ENCODE measurements at places on chromosomes 7 and 10. TPM values are rescaled to one million over a fixed set of nuclear protein-coding genes. Genes with fewer than 3 reads are reported as not detected.

GRCh38 chr10:99756159-99756558, 24.1 kb downstream of the CUTC start:
- DNase-seq = no peak

DNA sequence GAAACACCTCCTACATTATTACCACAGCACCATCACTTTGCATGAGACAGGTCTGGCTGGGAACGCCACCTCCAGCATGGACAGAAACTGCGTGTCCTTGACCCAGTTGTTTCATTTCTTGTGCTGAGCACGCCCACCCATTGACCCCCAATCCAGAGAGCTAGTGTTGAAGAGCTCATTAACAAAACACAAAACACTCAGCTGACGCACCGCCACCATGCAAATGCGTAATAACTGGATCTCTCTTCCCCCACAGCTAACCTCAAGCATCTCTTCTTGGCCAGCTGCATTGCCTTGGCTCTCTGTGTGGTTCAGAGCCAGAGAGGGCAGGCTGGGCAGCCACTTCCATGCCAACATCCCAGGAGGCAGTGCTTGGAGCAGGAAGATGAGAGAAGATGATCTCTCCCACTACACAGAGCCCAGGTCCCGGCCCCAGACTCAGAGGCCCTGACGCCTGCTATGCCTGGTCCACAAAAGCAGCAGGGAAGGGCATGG, 173.5 kb downstream of the PLXNA4 start:
- no peak for DNase-seq

DNA sequence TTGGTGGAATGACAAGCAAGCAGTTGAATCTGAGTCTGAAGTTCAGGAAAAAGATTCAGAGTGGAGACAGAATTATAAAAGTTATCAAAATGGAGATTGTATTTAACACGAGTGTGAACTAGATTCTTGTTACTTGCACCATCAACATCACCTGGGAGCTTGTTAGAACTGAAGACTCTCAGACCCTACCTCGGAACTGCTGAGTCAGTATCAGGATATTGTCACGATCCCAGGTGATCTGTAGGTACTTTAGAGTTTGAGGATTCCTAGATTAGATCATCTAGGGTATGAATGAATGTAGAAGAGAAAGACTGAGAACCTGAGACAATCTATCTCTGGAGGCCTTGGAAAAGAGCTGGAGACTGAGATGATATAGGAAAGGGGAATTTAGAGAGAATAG, 194.1 kb downstream of the CTTNBP2 start:
- no peak for DNase-seq

CAV2 gene
- 89.0 TPM for total RNA-seq

- DNase-seq = no peak
Measured at GRCh38 chr7:417973-418601, 101.6 kb downstream of the PDGFA start.

ACTL6B gene
- total RNA-seq = not detected

DNA sequence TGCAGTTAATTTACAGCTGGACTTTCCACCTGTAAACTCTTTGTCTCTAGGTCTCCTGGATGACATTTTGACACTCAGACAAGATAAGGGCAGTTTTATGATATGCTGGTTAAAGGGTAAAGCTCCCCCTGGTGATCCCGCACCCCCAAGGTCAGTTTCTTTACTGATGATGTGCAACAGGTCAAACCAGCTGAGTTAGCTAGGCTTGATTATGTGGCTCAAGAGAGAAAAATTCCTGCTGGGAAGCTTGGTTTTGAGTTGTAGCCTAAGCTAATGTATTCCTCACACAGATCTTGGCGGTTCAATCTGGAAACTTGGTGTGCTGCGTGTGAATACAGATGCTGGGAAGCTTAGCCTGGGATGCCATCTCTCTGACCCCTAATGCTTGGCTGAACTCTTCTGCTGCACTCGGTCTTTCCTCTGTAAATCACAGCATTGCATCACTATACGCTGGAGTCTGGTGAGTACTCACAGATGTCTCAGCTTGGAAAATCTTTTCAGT, 11.4 kb upstream of the AKR1D1 start:
- DNase-seq = peak; percentile 16

DNA sequence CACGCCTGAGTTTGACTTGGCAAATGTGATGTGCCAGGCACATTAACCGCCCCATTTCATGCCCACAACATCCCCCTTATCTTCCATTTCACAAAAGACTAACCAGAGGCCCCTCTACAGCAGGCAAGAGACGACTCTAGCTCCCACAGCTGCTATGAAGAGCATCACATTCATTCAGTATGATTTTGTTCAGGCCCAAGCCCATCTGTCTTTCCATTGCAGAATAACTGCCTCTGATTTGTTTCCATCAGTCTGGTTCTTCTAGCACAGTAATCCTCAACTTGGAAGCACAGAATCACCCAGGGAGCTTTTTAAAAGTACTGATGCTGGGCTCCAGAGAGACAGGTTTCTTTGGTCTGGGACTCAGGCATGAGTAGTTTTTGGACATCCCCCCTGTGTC, 169.7 kb downstream of the NEURL1 start:
- no peak for DNase-seq

- DNase-seq = no peak
Measured at GRCh38 chr7:83550100-83550499, 98.8 kb downstream of the SEMA3E start.

DNA sequence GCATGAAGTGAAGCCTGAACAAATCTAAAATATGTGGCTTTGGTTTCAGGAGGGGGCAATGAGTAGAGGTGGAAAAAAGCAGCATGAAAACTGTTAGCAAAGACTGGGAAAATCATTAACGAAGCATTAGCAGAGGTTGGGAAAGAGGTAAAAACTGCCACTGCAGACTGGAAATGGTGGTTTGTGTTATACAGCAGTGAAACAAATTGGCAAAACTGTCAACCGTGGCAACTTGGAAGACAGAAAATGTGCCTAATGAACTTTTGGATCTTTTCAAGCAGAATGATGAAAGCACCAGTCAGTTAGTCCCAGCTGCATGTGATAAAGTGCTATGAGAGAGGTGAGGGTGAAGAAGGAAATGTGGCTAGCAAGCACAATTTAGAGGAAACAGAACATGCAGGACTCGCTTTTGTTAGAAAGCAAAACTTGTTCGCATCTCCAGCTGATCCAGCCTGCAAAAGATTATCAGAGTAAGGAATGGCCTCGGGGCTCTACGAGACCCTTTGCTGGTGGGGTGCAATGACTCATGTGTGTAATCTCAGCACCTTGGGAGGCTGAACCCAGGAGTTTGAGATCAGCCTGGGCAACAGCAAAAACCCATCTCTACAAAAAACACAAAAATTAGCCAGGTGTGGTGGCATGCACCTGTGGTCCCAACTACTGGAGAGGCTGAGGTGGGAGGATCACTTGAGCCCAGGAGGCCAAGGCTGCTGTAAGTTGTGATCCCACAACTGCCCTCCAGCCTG, 45.7 kb downstream of the SKIDA1 start:
- DNase-seq = no peak

GRCh38 chr7:103793614-103794013, 195.8 kb downstream of the RELN start:
- no peak for DNase-seq

DNA sequence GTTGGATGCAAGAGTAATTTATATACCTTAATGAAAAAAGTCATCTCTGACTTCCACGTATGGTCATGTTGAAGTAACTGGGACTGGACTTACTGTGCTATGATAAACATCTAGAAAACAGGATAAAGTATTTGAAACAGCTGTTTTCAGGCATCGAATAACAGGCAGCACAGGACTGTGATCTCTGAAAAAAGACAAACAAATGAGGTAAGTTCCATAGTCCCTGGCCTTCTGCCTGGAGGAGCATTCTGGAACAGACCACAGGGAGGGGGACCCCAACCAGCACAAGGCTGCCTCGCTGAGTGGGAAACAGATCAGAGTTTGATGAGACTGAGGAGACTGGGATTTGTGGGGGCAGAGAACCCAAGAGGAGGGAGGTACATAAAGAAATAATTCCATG, 89.1 kb upstream of the HABP2 start:
- DNase-seq = peak; percentile 17

GRCh38 chr10:5096108-5096507, 1.9 kb downstream of the AKR1C3 start:
- no peak for DNase-seq

DNA sequence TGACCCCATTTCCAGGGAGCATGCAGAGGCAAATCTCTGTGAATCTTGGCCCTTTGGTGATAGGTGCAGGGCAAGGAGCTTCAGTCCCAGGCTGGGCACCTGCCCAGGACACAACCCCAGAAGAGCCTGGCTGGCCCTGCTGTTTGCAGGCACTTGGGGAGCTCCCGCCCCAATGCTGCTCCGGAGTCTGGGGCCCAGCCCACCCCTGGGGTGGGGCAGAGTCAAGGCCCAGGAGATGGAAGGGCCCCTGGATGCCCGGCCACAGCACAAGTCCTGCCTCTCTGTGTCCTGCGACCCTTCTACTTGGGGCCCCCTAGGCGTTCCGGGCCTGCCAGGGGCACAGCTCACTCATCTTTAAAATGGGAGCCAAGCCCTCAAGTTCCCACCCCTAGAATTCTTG, 24.7 kb downstream of the PDGFA start:
- no peak for DNase-seq

DNA sequence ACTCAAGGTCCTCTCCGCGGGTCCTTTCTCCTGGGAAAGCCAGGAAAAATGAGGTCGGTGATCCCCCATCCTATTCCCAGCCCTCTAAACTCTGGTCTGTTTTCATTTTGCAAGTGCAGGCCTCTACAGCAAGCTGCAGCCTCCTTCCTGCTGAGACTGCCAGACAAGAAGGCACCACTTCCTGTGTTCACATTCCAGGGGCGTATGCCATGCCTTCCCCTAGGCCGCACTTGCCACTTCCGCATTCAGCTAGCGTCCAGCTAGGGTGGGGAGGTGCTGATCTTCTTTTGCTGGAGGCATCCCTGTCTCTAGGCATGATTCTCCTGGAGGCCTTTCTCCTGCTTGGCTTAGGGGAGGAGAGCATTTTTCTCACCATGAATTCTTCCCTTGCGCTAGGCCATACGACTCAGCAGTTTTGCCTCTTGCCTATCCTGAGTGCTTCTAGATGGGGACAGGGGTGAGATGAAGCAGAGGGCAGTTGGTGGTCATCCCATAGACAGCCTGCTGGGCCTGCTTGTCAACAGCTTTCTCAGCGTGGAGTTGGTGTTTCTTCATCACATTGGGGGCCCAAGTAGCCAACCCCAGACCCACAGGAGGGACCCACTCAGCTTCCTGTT, 328.9 kb downstream of the RPS24 start:
- DNase-seq = no peak

DNA sequence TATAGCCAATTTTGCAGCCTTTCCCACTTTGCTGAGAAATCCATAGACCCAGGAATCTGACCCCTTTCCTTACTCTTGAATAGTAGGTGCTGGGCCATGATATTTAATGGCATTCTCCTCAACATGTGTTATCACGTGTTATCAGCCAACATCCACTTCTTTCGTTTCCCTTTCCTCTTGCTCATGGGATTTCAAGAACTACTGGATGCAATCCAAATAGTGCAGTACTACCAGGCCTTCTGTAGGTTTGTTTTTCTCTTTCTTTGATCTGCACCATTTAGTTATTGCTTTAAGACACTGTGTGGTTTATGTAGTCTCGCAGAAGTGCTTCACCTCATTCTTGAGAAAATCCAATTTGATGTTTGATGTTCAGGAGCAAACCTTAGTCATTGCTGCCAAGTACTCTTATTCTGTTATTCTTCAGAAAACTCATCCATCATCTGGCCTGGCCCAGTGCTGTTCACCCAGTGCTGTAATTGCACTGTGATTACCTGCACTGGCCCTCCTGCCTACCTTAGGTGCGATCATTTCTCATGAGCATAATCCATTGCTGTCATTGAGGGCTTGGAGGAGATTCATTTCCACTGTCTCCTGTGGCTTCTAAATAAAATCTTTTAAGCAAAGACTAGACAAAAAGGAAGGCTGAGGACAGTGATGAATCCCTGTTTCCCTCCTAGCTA, 315.3 kb downstream of the BMPER start:
- DNase-seq = no peak

ECHDC3 gene
- 2.4 TPM for total RNA-seq

DNA sequence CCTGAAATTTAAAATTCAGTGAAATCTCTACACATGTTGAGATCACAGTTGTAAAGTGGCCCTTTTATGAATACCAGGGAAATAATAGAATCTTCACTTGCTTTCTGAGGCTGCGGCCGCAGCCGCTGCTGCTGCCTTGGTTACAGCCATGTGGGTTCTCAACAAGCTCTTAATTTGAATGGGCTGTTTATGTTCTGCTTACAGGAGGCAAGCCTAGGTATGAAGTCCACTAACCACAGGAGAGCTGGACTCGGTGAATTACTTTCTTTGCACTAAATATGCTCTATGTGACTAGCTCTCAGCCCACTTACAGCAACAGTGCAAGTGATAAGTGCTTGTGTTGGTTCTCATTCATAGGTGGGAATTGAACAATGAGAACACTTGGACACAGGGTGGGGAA, 410.8 kb downstream of the SFMBT2 start:
- no peak for DNase-seq

GRCh38 chr7:19119870-19120486, 2.5 kb upstream of the TWIST1 start:
- no peak for DNase-seq

GRCh38 chr7:151937286-151937685, 19.0 kb upstream of the GALNTL5 start:
- no peak for DNase-seq

Measured in myocyte (in vitro differentiated cells).